ENCODE measurements at places on chromosomes 1 and 21.
A peak's percentile ranks its signal among the peaks of the same experiment; 100 is the strongest.

GRCh38 chr21:27078915-27079314 lies 112.0 kb upstream of the ADAMTS5 start:
- no peak for DNase-seq

GRCh38 chr1:116288201-116288598 lies 84.8 kb upstream of the ATP1A1 start:
- DNase-seq, result no peak

DNA sequence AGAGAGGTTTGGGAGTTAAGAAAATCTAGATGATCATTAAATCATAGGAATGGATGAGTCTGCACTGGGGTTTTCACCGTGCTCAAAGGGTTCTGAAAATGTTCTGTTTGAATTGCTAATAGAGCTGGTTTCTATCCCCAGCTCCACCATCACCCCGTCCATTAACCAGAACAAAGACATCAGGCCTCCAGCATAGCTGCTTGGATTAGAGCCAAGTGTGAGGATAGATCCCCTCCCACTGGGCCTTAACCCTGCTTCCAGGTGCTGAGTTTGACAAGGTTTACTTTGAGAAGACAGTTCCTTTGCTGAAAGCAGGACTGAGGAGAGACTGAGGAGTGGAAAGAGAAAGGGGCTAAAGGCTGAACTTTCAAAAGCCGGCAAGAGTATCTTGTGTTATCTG lies 48.3 kb downstream of the MPZL1 start:
- DNase-seq, result no peak

DNA sequence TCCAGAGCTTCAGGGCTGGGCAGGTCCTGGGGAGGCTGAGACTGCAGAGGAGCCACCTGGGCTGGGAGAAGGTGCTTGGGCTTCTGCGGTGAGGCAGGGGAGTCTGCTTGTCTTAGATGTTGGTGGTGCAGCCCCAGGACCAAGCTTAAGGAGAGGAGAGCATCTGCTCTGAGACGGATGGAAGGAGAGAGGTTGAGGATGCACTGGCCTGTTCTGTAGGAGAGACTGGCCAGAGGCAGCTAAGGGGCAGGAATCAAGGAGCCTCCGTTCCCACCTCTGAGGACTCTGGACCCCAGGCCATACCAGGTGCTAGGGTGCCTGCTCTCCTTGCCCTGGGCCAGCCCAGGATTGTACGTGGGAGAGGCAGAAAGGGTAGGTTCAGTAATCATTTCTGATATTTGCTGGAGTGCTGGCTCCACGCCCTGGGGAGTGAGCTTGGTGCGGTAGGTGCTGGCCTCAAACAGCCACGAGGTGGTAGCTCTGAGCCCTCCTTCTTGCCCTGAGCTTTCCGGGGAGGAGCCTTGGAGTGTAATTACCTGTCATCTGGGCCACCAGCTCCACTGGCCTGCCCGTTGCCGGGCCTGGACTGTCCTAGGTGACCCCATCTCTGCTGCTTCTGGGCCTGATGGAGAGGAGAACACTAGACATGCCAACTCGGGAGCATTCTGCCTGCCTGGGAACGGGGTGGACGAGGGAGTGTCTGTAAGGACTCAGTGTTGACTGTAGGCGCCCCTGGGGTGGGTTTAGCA lies 9.3 kb downstream of the MYBPH start:
- DNase-seq, result no peak

DNA sequence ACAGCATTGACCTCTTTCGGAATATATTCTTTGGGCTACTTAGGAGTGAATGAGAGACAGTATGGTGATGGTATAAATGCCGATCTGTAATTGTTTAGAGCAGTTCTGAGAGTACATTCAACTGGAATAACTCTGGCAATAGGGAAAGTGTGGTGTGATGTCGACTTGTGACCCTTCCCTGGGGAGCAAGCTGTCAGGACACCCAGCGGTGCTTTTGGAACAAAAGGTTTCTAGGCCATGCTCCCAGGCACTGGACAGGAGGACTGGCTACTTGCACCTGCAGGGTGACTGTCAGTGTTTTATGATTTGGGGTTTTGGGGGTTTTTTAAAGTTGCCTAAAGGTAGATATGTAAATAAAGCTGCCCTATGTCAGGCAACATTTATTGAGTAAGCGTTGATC lies 50.9 kb downstream of the MACO1 start:
- DNase-seq, result no peak

- no peak for DNase-seq
Measured at GRCh38 chr1:155892796-155893195, 18.4 kb downstream of the RIT1 start.

DNA sequence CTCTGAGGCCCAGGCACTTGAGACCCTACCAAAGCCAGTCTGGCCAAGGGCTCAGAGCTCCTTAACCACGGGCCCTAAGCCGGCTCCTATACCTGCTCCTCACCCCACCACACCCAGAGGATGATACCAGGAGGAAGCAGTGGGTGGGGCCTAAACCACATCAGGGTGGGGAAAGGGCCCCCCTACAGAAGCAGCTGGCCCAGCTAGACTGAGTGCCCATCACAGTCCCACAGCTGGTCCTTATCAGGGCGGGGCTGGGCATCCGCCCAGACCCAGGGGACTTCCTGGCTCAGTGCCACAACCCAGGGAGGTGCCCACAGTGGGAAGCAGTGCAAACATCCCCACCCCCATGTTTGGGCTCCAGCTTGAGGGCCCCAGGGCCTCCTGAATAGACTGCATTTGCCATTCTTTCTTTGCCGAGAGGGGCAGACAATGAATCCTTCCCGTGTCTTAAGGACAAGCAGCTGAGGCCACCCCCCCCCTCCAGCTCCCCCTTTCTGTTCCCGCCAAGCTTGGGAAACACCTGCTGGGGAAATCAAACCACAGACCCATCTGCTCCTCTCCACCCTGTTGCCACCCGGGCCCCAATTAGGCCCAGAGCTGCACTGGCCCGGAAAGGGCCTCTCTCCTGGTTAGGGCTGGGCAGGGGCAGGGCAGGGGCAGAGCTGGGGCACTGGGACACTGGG lies 6.2 kb downstream of the E2F2 start:
- no peak for DNase-seq

DNA sequence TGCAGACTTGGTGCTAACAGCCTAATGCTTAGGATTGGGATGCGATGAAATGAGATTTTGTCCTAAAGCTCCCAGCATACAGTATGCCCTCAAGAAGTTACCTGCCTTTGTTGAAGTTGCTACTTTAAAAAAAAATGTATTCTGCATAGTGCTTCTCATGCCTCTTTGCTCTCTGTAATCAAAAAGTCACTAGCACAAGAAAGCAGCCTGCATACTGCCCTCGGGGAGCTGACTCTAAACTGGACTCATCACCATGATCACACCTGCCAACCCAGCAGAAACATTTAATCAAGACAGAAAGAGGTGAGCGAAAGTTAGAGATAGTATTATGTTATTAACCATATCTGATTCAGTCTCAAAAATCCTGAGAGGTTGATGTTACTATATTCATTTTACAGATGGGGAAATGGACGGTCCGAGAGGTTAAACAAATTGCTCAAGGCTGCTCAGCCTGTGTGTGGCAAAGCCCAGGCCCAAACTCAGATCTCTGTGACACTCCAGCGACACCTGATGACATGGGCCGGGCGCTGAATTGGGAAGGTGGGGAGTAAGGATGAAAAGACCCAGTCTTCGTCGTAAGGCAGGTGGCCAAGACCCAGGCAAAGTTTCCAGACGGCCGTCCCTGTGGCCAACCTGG lies 1.1 kb downstream of the BATF3 start:
- no peak for DNase-seq

- no peak for DNase-seq
Measured at GRCh38 chr1:230065161-230065560, 1.9 kb upstream of the GALNT2 start.

- no peak for DNase-seq
Measured at GRCh38 chr1:2374252-2375155, 16.9 kb downstream of the MORN1 start.

DNA sequence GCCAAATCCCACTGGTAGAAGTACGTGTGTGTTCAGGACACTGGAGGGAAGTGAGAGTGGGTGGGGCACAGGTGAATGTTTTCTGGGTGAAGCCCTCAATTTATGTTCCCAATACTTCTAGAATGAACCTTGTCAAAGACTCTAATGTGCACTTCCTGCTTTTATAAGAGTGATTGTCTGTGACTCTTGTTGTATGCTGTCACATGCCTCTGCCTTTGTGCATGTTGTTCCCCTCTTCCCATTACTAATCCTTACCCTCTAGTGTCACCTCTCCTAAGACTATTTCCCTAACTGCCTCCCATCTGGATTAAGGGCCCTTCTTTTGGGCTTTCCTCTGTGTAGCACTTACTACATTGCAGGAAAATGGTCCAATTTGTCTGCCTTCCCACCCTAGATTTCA lies 2.5 kb upstream of the LINGO4 start:
- DNase-seq, result no peak

DNA sequence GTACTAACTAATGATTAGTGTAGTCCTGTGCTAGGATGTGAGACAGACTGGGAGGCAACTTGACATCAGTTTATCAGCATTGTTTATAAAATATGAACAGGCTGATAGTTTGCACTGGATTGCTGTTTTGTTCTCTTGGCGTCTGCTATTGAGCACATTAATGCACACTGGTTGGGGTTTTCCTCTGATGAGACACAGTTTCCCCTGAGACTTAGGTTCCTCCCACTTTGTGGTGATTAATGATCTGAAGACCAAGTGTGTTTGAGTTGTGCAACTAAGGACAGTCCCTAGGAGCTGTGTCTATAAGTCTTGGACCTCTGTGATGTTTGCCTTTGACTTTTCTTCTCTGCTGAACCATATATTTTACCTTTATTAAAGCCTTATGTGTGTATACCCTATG lies 1015.4 kb downstream of the AMY1C start:
- no peak for DNase-seq

- DNase-seq, result no peak
Measured at GRCh38 chr1:99782397-99782796, 16.0 kb upstream of the FRRS1 start.

- DNase-seq, result no peak
Measured at GRCh38 chr1:233240371-233240770, 55.2 kb downstream of the PCNX2 start.

- DNase-seq, result no peak
Measured at GRCh38 chr1:167529829-167530474, 11.6 kb upstream of the CD247 start.

- no peak for DNase-seq
Measured at GRCh38 chr1:183588827-183589226, 1.4 kb downstream of the NCF2 start.

GRCh38 chr1:211738096-211738690 lies 62.8 kb upstream of the NEK2 start:
- DNase-seq, result no peak

GRCh38 chr21:43913928-43914327 lies 48.9 kb downstream of the AGPAT3 start:
- DNase-seq, result no peak

DNA sequence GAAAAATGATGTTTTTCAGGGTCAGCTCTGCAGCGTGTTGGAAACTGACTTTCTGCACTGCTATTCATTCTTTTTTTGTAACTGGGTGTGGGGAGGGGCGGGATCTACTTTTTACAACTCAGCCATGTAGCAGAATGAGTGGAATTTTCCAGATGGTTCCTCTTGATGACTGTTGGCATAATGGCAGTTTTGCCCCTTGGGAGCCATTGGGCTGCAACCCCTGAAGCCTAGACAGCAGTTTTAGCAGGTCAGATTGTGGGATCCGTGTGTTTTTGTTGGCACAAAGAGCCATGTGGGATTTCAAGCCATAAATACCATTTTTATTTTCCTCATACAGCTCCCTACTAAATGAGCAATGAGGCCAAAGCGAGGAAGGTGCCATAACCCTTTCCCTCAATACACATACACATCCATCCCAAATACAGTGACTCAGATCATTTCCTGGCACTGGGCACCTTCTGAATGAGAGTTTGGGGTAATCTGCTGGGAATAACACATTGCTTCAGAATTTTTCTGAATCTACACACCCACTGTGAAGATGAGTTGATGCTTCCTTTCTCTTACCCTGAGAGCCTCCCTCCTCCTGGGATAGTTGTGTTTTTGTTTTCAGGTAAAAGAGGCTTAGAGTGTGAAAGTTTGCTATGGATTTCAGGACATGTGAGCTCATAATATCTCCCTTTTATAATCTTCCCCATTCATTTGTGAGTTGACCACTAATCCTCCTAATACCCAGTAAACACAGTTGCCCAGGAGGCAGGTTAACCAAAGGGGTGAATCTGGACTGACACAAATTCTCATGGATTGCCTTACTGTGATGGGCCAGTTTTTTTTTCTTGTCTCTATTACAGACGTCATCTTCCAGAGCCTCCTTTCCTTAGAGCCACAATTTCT lies 13.1 kb downstream of the S100A10 start:
- DNase-seq, result no peak

DNA sequence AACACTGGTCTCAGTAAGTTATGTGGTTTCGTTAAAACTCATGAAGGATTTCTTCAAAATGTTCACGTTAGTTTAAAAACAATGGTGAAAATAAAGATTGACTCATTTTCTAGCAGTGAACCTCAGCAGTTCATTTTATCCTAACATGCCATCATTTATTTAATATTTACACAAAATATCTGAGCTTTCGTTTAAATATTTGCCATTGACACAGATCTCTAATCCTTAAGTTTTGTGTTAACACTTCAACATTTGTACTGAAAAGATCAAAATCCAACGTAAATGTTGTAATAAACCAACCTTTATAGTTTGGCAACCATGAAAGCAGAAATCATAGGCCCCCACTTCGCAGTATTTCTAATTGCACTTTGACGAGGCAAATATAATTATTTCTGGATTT lies 1129.5 kb downstream of the PLA2G4A start:
- no peak for DNase-seq

DNA sequence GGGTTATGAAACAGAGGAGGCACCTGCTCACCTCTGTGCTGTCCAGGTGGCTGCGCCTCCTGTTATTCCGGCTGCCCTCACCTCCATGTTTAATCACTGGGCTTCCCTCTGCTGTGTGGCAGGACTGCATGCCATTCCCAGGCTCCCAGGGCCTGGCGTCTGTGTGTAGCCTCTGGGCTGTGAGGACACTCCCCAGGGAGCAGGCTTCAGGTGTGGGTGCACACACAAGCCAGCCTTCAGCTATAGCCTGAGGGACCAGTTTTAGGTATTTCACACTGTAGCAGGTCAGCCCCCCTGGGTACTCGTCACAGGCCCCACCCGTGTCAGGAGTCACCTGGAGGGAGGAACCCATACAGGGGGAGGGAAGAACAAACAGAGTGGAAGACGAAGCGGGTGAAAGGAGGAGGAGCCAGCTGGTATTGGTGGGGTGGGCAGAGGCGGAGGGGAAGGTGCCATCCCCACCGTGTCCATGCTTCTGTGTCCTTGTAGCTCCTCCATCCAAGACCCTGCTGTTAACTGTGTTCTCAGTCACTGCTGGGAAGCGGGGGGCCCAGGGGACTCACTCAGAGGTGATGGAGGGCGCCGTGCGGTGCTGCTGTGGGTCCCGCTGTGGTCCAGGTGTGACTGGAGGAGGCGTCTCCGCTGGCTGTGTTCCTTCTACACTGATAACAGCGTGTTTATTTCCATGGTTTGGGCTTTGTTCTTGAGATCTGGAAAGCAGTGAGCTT lies 158.6 kb downstream of the PGBD5 start:
- peak; percentile 47 for DNase-seq

GRCh38 chr1:168410464-168410863 lies 129.8 kb downstream of the TBX19 start:
- no peak for DNase-seq

DNA sequence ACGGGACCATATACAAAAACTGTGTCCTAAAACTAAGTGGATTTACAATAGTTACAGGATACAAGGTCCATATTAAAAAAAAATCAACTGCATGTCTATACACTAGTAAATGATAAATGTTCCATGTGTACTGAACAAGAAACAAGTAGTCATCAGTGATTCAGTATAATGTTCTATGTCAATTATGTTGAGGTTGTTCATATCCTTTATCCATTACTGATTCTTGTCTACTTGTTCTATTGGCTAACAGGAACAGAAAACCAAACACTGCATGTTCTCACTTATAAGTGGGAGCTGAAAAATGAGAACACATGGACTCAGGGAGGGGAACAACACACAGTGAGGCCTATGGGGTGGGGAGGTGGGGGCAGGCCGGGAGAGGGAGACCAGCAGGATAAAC lies 90.5 kb downstream of the CDC42BPA start:
- no peak for DNase-seq
